Dorsolateral prefrontal cortex (tissue), 122 donors: ENCODE measurements at places on chromosomes 13 and 19. TPM values are rescaled to one million over a fixed set of nuclear protein-coding genes. Genes with fewer than 3 reads are reported as not detected.

The NANOS2 gene
- not detected for total RNA-seq

The PIBF1 gene
- 24.6 TPM for total RNA-seq

The SHISA7 gene
- total RNA-seq = 33.4 TPM

The ETV2 gene
- not detected for total RNA-seq

The SIAH3 gene
- 0.81 TPM for total RNA-seq

The ZNF324B gene
- 17.0 TPM for total RNA-seq

The ZNF726 gene
- total RNA-seq = 4.2 TPM

The MRPL54 gene
- 41.3 TPM for total RNA-seq

The SERPINE3 gene
- 1.6 TPM for total RNA-seq
